Stimulated activated CD4-positive, alpha-beta T cell treated with anti-CD3 and anti-CD28 coated beads, Interleukin-1b, Interleukin-23, amount 100 ng/mL, for 1 hour (primary cell): ENCODE measurements at places on chromosomes 2 and 18.

DNA sequence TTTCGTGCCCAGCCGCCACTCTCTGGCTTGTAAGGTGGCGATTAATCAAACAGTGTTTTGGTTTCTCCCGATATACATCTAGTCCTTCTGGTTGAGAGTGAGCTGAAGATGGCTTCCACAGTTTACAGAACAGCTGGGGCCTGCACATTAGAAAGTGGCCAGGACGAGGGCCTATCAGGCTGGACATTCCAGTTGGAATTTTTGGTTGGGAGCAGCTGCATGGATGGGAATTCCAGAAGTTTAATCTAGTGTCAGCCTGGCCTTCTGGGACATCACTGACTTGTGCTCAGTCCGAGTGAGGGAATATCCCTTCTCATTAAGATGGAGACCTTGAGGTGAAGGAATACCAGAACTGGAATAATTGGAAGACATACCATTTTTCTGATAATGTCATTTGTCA lies 118.1 kb upstream of the SIX2 start:
- no peak for DNase-seq

- DNase-seq = no peak
These were observed 6.0 kb upstream of the ALPI start for GRCh38 chr2:232449964-232450363.

- no peak for DNase-seq
These were observed 1202.5 kb downstream of the DSC3 start for GRCh38 chr18:29840089-29840488.

GRCh38 chr18:55407774-55408535 lies 180.0 kb downstream of the TCF4 start:
- DNase-seq = no peak

GRCh38 chr2:217162533-217162932 lies 302.7 kb upstream of the TNP1 start:
- DNase-seq = no peak

DNA sequence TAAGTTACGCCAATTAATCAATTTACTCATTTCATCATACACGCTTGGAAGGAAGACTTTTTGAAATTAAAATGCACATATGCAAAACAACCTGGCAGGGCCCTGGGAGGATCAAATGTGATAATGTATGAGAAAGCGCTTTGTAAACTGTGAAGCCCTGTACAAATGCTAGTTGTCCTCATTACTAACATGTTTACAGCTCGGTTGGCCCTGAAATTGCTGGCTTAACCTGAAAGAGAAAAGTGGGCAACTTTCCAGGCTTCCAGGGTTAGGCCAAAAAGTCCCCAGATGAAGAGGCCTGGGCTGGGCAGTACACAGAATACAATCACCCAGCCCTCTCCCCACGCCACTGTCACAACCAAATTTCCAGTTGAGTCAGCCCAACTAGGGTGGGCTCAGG lies 60.2 kb downstream of the DNMT3A start:
- DNase-seq = no peak

DNA sequence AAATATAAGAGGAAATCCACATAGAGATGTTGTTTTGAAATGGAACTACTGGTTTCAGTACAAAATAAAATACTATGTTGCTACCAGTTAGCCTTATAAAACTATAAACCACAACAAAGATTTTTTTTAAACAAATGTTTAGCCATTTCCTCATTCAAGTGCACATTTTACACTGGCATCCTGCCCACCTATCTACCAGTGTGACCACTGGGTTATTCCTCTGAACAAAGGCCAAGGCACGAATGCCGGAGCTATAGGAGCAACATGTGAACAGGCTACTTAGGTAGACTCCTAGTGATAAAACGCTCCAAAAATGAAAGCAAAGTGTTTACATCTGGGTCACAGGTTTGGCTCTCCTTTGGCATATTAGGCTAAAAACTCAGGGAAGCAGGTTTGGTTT lies 31.8 kb upstream of the SULT1C4 start:
- DNase-seq = no peak

GRCh38 chr2:6370753-6371551 lies 494.8 kb downstream of the CMPK2 start:
- DNase-seq = no peak

DNA sequence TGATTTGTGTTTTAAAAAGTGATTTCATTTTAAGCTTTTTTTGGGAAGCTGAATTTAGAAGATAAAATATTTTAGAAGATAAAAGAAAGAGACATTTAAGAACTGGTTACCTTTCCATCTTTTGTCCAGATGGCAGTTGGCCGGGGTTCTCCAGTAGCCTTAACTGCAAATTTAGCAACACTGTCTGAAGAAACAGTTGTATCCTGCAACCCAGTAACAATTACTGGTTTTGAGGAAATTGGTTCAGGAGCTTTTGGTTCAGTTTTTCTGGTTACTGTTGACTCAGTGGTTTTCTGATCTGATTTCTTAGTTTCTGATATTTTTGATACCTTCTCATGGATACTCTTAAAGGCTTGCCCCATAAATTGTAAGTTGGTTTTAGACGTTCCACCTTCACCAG lies 49.9 kb downstream of the PLEKHA3 start:
- no peak for DNase-seq

DNA sequence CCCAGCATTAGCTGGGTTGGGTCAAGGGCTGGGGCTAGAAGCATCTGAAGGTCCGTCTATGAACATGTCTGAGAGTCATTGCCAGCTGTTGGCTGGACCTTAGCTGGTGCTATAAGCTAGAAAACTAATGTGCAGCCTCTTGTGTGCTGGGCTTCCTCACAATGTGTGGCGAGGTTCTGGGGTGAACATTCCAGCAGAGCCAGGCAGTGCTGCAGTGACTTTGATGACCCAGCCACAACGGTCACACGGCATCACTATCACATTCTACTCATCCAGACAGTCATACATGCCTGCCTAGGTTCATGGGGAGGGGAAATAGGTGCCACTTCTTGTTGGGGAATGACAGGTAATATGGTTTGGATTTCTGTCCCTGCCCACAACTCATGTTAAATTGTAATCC lies 260.5 kb downstream of the CYP26B1 start:
- no peak for DNase-seq

- DNase-seq = no peak
These were observed 64.9 kb downstream of the LPIN2 start for GRCh38 chr18:2948038-2948437.

GRCh38 chr2:106840818-106841217 lies 45.1 kb downstream of the ST6GAL2 start:
- no peak for DNase-seq

DNA sequence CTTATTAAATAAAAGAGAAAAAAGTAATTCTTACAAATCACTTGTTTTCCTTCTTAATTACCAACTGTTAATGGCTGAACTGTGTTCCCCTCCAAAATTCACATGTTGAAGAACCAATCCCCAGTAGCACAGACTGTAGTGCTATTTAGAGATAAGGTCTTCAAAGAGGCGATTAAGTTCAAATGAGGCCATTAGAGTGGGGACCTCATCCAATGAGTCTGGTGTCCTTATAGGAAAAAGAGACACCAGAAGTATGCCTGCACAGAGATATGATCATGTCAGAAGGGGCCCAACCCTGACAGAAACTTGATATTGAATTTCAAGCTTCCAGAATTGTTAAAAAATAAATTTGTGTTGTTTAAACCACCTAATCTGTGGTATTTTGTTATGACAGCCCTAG lies 89.8 kb downstream of the MEMO1 start:
- DNase-seq = no peak
